Cortex of kidney (tissue), 1 donor: ENCODE measurements at places on chromosomes 2 and 18.

- no peak for DNase-seq
These were observed 54.5 kb downstream of the HS1BP3 start for GRCh38 chr2:20596193-20596972.

- no peak for DNase-seq
These were observed 40.7 kb upstream of the KLF11 start for GRCh38 chr2:10002681-10003080.

DNA sequence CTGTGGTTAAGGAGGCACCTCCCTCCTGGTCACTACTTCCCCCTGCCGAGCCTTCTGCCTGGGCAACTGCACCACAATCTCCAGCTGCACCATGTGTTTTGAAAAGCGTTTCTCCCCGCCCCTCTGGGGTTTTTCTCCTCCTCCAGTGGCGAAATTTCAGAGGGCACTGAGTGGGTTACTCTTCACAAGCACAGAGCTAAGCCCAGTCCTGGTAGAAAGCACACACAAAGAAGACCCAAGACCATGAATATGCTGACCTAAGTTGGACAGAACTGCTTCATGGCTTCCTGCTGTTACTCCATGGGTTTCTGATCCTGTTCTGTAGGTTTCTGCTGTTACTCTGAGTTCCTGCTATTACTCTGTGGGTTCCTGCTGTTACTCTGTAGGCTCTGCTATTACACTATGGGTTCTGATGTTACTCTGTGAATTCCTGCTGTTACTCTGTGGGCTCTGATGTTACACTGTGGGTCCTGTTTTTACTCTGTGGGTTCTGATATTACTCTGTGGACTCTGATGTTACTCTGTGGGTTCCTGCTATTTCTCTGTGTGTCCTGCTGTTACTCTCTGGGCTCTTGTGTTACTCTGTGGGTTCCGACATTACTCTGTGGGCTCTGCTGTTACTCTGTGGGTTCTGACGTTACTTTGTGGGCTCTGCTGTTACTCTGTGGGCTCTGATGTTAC lies 216.6 kb downstream of the RTP5 start:
- DNase-seq = no peak

GRCh38 chr2:42602218-42602875 lies 33.9 kb downstream of the MTA3 start:
- DNase-seq = no peak

GRCh38 chr2:109304242-109304641 lies 175.2 kb downstream of the SH3RF3 start:
- DNase-seq = no peak

- no peak for DNase-seq
These were observed 53.3 kb upstream of the CCDC195 start for GRCh38 chr2:224769489-224769888.

GRCh38 chr2:18104595-18105224 lies 226.2 kb downstream of the KCNS3 start:
- no peak for DNase-seq

- DNase-seq = no peak
These were observed 64.1 kb upstream of the MEIS1 start for GRCh38 chr2:66370824-66371223.

DNA sequence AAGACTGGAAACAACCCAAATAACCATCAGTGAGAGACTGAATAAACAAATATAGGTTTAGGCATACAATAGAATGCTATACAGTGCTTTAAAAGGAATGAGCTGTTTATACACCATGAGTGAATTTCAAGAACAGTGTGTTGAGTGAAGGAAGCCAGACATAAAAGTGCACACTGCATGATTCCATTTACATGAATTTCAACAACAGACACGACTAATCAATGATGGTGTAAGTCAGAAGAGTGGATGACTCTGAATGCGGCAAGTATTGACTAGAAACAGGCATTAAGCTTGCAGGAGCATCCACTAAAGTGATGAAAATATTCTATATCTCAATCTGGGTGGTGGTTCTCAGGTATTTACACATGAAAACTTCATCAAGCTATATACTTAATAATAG lies 142.7 kb upstream of the SLC39A10 start:
- DNase-seq = no peak

DNA sequence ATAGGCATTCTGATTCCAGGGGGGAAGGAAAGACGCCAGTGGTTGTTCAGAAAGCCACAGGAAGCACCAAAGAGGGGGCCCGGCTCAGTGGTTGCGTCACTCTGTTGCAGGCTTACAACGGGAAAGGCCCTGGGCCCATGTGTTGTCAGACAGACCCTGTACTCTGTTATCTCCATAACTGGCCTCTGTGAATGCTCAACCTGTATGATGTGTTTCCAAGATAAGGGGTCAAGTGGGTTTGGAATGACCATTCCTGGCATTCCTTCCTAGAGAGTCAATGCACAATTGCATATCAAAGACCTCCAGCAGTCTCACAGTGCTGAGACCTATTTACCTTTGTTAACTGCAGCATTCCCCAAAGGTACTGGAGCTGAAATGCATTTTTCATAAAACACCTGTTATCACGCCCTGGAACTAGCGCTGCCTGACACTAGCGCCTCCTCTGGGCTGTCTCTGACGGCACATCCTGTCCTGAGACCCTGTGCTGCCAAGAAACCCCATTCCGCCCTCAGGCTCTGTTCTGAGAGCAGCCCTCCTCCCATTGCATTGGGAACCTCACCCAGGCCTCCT lies 13.2 kb upstream of the LRRFIP1 start:
- DNase-seq = no peak

GRCh38 chr2:43609290-43609918 lies 13.6 kb upstream of the THADA start:
- no peak for DNase-seq

GRCh38 chr18:24212939-24213338 lies 74.1 kb downstream of the CABYR start:
- no peak for DNase-seq

- no peak for DNase-seq
These were observed 40.4 kb downstream of the PSD4 start for GRCh38 chr2:113214141-113214540.

DNA sequence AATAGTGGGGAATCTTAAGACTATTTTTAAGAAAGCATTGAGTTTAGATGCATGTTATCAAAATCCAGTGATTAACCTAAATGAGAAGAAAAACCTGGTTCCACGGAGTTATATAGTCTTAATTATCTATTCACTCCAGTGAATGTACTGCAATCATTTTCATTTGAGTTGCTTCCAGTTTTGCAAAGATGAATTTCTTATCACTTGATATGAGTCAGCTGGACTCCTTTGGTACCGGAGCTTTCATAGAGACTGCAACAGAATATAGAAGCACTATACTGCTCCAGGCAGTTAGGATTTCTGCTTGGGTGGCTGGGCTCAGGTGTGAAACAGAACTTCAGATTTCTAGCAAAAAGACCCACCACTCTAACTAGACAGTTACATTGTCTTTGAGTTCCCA lies 92.2 kb upstream of the NFU1 start:
- DNase-seq = no peak

- DNase-seq = no peak
These were observed 618 bp downstream of the POLR2D start for GRCh38 chr2:127857265-127857808.

- DNase-seq = no peak
These were observed 159.4 kb upstream of the TWIST2 start for GRCh38 chr2:238688193-238689153.

- DNase-seq = no peak
These were observed 113.1 kb downstream of the SMAD7 start for GRCh38 chr18:48837676-48838075.

GRCh38 chr2:7648221-7648795 lies 731.1 kb downstream of the RNF144A start:
- DNase-seq = no peak

DNA sequence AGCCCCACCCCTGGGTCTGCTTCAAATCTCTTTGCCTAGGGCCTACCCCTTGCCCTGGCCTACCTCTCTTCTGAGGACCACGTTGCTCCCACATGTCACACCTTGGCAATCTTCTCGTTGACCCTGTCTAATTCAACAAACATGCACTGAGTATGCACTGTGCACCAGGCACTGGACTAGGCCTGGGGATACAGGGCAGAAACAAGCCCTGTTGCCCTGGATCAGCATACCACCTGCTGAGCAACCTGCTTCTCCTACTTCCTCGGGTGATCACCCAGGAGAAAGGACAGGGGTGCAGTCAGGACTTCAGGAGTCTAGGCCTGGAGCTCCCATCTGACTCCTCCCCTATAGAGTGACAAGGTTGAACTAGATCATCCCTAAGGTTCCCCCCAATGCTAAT lies 9.7 kb downstream of the WNT10A start:
- no peak for DNase-seq

GRCh38 chr2:33266467-33266866 lies 210.0 kb upstream of the RASGRP3 start:
- DNase-seq = no peak

DNA sequence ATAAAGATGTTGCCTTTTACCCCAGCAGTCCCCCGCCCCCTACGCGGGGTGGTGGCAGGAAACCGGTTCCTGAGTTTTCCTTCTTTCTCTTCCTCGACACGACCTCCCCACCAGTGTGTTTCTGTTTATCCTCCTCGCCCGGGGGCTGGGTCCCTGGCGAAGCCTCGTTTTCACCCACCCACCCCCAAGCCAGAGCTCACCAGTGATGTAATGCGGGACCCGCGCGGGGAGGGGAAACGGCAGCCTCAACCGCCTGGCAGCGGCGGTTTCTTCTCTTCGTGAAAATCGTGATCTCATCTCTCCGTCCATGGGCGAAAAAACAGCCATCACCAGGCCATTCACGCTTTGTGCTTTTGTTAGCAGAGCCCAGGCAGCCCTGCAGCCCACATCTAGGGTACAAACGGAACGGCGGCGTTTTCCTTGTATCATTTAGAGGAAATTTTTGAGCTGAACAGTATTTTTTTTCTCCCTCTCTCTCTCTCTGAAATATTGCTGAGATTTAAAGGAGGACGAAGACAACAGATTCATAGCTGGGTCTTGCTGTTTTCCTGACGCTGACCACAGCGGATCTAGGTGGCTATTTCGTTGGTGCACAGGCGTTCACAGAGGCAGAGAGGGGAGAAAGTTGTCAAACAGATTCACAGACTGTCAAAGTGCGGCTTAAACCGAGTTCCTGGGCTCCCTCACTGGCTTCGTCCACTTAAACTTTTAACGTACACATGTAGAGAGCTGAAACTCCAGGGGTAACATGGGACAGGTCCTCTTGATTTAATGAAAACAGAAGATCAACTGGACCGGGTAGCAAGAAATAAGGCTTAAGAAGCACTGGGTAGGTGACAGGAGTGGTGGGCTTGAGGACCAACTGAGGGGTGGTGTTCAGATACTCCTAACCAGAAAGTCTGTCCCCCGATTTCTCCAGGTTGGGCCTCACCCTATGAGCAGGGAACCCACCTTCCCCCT lies 21.9 kb upstream of the PAX3 start:
- DNase-seq = no peak

- DNase-seq = no peak
These were observed 142.6 kb downstream of the RTP5 start for GRCh38 chr2:242011991-242012764.

DNA sequence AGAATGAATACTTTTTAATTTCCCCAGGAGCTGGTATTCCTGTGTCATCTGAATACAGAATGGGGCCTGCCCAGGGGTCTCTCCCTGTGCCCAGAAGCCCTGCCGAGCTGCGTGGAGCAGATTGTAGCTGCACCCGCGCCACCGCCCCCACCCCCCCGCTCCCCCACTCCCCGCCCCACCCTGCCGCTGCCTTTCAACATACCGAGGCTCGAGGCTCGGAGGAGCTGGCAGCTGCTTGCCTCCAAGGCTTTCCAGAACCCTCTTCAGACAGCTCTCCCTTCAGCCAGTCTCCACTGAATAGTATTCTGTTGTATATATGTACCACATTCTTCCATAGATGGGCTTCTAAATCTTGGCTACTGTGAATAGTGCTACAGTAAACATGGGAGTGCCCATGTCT lies 150.7 kb downstream of the TSN start:
- no peak for DNase-seq

DNA sequence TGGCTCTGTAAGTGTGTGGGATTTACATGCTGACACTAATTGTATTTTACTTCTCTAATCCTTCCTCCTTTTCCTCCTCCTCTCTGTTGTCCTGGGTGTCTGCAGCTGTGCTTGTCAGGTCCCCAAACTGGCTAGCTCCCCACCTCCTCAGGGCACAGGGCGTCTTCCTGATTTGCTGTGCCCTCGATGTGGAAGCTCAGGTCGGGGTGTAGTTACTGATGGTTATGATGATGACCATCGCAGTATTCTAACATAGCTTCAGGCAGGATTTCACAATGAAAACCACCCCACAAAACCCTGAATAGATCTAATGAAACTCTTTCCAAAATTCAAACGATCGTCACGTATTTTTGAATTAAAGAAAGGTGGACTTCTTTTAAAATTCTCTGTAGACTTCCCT lies 428.4 kb downstream of the TGIF1 start:
- DNase-seq = no peak

DNA sequence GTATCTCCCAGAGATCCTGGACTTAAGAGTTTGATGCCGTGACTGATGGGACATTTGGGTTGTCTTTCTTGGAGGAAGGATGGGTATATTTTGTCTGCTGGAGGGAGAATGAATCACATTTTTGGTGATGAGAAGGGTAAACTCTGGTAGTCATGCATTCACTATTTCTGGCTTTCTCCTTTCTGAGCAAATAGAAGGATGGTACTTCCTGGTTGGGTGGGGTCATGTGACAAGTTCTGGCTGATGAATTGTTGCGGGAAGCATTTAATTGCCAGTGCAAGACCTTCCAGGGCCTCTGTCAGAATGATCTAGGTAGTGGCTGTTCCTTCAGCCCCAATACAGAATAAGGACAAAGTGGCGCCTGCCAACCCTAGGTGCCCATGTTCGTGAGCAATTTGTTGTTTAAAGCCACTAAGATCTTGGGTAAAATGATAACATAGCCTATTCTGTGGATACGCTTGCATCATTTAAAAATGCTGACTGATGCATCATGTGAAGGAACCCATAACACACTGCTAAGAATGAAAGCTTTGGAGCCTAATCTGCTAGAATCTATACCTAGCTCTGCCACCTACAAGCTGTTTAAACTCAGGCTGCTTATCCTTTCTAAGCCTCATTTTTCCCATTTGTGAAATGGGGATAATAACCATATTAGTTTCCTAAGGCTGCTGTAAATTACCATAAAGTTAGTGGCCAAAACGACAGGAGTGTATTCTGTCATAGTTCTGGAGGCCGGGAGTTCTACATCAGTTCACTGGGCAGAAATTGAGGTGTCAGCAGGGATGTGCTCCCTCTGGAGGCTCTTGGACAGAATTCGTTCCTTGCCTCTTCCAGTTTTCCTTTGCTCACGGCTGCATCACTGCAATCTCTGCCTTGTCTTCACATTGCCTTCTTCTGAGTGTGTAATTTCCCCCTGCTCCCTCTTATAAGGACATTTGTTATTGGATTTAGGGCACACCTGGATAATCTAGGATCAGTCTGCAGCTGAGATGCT lies 281.3 kb downstream of the AGPS start:
- no peak for DNase-seq
